Effector memory CD4-positive, alpha-beta T cell (primary cell): ENCODE measurements at places on chromosomes 7 and 10.

- no peak overlapping the region for H3K4me3 ChIP-seq
- no peaks in the 10 kb centered on the region for H3K27me3 ChIP-seq
- H3K27ac ChIP-seq, result no peak overlapping the region
- H3K4me1 ChIP-seq, result peaks cover 42% of the 10 kb centered on the region
- H3K36me3 ChIP-seq, result peaks cover 3% of the 10 kb centered on the region
Observed at GRCh38 chr7:128407233-128407589, 2.6 kb downstream of the IMPDH1 start.

GRCh38 chr10:93143281-93143680 lies 69.6 kb downstream of the CYP26A1 start:
- no peak for DNase-seq
- no peaks in the 10 kb centered on the region for H3K4me1 ChIP-seq
- no peaks in the 10 kb centered on the region for H3K27me3 ChIP-seq
- H3K4me3 ChIP-seq, result no peak overlapping the region
- H3K27ac ChIP-seq, result no peak overlapping the region
- no peaks in the 10 kb centered on the region for H3K36me3 ChIP-seq

GRCh38 chr7:41275255-41275654 lies 427.6 kb downstream of the INHBA start:
- no peak overlapping the region for H3K4me3 ChIP-seq
- no peaks in the 10 kb centered on the region for H3K4me1 ChIP-seq
- no peak overlapping the region for H3K27ac ChIP-seq
- no peak for DNase-seq
- H3K27me3 ChIP-seq, result no peaks in the 10 kb centered on the region

DNA sequence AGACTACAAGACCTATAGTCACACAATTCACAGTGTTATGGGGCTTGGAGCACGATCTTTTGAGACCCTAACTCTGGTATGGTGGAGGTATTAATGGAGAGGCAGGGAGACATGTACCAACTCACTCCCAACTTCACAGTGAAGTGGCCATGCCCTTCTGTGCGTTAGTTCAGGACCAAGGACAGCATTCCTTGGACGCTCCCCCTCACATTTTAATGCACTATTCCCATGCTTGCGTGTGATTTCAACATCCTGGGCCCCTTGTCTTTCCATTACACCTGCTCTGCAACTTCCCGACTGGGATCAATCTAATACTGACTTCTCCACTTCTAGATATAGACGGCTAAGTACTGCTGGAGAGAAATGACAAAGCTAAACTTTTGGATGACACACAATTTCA lies 72.7 kb downstream of the PLCE1 start:
- H3K4me1 ChIP-seq, result no peaks in the 10 kb centered on the region
- no peak overlapping the region for H3K27ac ChIP-seq
- no peak overlapping the region for H3K4me3 ChIP-seq
- H3K27me3 ChIP-seq, result no peaks in the 10 kb centered on the region
- DNase-seq, result no peak

GRCh38 chr10:60737242-60737641 lies 41.0 kb upstream of the CDK1 start:
- no peaks in the 10 kb centered on the region for H3K36me3 ChIP-seq
- H3K4me1 ChIP-seq, result no peaks in the 10 kb centered on the region
- H3K4me3 ChIP-seq, result no peak overlapping the region
- H3K27me3 ChIP-seq, result no peaks in the 10 kb centered on the region

DNA sequence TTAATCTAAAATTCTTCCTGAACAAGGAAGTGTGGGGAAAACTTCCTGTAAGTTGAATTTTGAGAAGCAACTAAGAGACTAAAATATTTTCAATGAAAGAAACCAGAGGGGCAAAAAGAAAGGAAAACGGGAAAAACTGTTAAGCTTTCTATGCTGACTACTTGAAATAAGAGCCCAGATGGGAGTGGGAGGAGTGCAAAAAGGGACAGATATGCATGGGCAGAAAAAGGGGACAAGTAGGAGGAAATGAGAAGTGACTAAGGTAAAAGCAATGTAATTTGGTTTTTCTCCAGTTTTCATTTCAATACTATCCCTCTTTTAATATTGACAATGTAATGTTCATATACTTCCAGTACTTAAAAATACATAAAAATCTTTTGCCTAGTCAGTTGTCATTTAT lies 11.1 kb downstream of the OGA start:
- no peaks in the 10 kb centered on the region for H3K27me3 ChIP-seq
- no peak for DNase-seq
- peaks cover 2% of the 10 kb centered on the region for H3K4me1 ChIP-seq
- no peak overlapping the region for H3K27ac ChIP-seq

GRCh38 chr10:132324186-132324585 lies 7.8 kb upstream of the LRRC27 start:
- no peak overlapping the region for H3K27ac ChIP-seq
- H3K36me3 ChIP-seq, result no peaks in the 10 kb centered on the region
- no peak for DNase-seq
- no peak overlapping the region for H3K4me3 ChIP-seq
- H3K27me3 ChIP-seq, result no peaks in the 10 kb centered on the region

GRCh38 chr10:73096041-73096448 lies 621 bp downstream of the P4HA1 start:
- H3K27me3 ChIP-seq, result no peaks in the 10 kb centered on the region
- no peaks in the 10 kb centered on the region for H3K36me3 ChIP-seq
- peak overlapping the region; percentile 91 for H3K27ac ChIP-seq
- H3K4me1 ChIP-seq, result peaks cover 6% of the 10 kb centered on the region
- peak; percentile 63 for DNase-seq
- peak overlapping the region; percentile 86 for H3K4me3 ChIP-seq

GRCh38 chr10:97454330-97455036 lies 8.5 kb downstream of the ZDHHC16 start:
- H3K27me3 ChIP-seq, result no peaks in the 10 kb centered on the region
- H3K4me1 ChIP-seq, result no peaks in the 10 kb centered on the region
- no peak overlapping the region for H3K4me3 ChIP-seq
- H3K27ac ChIP-seq, result peak overlapping the region; percentile 7
- DNase-seq, result no peak

GRCh38 chr10:68184546-68184945 lies 47.4 kb downstream of the ATOH7 start:
- no peaks in the 10 kb centered on the region for H3K4me1 ChIP-seq
- H3K27me3 ChIP-seq, result no peaks in the 10 kb centered on the region
- no peak for DNase-seq
- no peaks in the 10 kb centered on the region for H3K36me3 ChIP-seq

- H3K27me3 ChIP-seq, result no peaks in the 10 kb centered on the region
- H3K36me3 ChIP-seq, result no peaks in the 10 kb centered on the region
- no peak overlapping the region for H3K4me3 ChIP-seq
Observed at GRCh38 chr10:70493660-70494234, 15.2 kb downstream of the PALD1 start.

DNA sequence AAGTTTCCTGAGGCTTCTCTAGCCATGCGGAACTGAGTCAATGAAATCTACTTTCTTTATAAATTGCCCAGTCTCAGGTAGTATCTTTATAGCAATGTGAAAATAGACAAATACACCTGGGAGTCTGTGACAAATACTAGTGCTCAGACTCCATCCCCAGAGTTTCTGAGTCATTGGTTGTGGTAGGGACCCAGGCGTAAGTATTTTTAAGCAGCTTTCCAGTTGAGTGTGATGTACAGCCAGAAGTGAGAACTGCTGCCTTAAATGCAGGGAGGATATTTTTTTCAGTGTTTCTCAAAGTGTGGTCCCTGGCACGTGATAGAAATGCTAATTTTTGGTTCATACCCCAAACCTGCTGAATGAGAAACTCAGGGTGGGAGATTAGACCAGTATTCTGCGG lies 121.7 kb downstream of the SORCS3 start:
- H3K4me1 ChIP-seq, result no peaks in the 10 kb centered on the region
- H3K27ac ChIP-seq, result no peak overlapping the region
- DNase-seq, result no peak
